ENCODE measurements at places on chromosomes 5 and 9.

- no peak for DNase-seq
Measured at GRCh38 chr9:125829743-125830142, 82.6 kb downstream of the PBX3 start.

GRCh38 chr5:126831156-126831555 is 54.2 kb downstream of the LMNB1 start:
- no peak for DNase-seq

- DNase-seq = no peak
Measured at GRCh38 chr9:27564670-27565069, 8.6 kb downstream of the C9orf72 start.

GRCh38 chr5:119344231-119344630 is 11.6 kb upstream of the TNFAIP8 start:
- no peak for DNase-seq

DNA sequence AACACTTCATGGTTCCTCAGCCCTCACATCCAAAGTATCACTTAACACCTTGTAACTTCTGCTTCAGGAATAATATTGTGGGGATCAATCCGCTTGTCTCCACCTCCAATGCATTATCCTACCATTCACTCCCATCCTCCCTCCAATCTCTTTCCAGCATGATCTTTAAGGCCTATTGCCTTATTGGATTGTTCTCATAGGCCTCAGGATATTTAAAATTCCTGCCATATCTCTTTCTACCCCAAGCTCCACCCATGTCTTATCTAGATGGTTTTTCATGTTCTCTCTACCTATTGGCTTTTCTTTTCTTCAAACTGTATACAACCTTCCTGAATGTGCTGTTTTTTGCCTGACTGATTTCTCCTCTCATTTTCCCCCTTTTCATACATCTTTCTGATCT is 7.2 kb downstream of the KDM4C start:
- peak; percentile 36 for DNase-seq

DNA sequence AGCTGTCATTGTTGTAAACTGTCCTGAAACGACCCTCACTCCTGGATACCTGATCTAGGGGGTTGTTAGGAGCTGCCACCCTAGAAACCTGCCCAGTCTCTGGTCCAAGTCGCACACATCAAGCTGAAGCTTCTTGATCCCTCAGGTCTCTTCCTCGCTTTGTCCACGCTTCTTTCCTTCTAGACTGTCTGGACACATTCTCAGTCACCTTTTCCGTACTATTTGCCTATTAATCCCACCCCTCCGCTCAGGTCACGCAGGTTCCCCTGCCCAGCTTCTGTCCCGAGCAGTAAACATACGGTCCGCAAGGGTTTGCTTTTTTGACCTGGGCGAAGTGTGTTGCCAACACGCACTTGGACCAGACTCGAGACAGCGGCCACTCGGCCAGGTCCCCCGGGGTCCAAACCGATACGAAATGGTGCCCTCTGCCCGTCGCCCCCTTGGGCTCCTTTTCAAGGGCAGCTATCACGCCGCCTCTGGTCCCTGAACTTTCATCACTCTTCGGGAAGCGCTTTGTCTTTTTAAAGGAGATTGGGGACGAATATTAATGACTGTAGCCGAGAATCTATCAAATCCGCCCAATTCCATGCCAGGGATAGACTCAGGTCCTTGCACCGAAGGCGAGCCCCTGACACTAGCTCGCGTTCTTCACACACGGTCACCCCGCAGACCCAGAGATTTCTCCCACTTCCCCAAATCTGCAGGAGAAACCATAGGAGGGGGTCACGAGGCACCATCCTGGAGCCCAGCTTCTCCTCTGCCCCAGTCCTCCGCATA is 814 bp downstream of the PLCXD3 start:
- peak; percentile 41 for DNase-seq

DNA sequence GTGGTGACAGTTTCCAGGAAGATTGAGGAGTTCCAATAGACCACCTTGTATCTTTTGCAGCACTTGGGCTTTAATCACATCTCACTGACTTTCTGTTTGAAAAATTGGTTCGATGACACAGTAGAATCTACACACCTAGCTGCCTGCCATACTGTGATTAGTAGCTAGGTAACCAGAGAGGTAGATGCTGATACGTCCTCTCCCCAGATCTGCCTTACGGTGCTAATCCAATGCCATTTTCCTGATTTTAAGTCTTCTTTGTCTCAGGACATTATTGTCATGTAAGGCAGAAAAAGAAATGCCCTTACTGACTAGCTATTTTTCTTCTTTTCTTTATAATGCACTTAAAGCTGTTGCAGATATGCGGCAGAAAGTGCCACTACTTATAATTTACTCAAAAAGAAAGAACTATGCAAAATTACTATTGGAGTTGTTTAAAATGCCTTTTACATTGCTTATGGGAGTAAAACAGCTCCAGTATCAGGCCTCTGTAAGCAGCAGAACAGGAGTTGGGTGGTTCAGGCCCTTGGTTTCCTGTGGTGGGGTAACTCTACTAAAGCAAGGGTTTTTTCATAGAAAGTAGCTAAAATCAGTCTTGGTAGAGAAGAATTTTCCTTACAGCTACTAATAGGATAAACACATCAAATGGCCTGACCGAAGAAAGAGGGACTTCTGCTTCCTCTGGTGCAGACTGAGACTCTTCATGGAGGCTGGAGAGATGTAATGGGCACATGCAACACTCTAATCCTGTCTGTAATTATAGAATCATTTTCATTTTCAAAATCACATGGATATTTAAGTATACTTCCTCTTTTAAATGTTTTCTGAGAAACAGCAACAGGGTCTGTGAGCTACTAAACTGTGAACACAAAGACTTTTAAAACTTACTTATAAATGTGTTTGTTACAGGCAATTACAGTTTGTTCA is 177.2 kb downstream of the MAPKAP1 start:
- peak; percentile 31 for DNase-seq

DNA sequence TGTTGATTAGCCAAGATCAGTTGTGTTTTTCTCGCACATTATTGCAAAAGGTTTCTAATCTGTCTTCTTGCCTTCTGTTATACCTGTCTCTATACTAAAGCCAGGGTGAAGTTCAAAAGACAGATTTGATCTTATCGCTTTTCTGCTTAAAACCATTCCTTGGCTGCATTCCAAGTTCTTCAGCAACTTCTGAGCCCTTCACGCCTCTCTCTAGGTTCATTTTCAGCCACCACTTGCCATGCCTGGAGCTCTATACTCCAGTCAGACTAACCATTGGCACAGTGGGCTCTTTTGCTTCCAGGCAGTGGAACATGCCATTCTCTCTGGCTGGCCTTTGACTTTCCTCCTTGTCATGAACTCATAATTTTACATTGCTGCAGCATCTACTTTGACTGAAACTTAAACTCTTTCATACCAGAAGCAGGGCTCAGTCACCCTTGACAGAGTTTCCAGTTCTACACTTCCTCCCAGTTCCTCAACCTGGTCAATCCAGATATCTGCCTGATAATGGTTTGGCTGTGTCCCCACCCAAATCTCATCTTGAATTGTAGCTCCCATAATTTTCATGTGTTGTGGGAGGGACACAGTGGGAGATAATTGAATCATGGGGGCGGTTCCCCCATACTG is 114.4 kb downstream of the SLC12A2 start:
- DNase-seq = no peak

DNA sequence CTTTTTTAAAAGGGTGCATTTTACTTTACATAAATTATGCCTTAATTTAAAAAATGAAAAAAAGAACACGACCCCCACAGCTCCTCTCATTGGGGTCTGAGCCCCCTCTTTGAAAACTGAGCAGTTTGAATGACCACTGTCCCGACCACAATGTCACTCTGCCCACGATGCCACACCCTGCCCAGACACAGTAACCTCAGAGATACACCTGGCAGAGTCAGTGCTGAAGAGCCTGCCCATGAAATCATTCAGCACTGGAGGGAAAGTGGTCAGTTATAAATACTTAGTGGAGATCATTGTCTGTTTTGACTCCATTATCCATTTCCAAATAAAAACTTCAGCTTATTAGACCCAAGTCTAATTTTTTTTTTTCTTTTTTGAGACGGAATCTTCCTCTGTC is 49.3 kb downstream of the DNAJC21 start:
- no peak for DNase-seq

GRCh38 chr5:174217527-174217926 is 172.0 kb downstream of the NSG2 start:
- DNase-seq = no peak

GRCh38 chr5:33340195-33340594 is 100.6 kb upstream of the TARS1 start:
- peak; percentile 76 for DNase-seq

DNA sequence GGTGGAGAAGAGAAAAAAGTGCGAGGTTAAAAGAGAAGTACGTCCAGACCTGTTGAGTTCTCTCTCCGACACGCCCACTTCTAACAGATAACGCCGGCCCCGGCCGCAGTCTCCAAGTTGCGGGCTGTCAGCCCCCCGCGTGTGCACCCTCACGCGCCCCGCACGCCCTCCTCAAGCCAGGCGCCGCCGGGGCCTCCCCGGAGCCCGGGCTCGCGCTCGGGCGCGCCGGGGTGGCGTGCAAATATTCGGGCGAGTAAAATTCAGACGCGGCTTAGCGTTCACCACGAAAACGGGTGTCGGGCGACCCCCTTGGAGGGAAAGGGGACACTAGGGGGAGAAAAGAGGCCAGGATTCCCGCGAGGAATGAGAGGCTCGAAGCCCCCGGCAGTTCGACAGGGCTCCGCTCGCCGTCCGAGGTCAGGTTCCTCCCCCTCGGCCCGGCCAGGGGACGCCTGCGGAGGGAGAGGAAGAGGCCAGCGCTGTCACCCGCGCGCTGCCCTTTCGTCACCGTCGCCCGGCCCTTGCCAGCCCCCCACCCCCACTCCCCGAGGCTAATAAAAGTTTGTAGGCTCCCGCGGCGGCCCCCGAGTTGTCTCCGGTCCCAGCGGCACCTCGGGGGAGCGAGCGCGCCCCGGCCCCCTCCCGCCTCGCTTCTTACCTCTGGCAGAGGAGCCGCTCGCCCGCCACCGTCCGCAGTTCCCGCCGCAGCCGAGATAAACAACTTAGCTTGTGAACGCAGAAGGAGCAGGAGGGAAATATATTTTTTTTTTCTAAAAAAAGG is 743 bp downstream of the NR3C1 start:
- DNase-seq = peak; percentile 74

- peak; percentile 80 for DNase-seq
Measured at GRCh38 chr9:136345281-136346156, 18.0 kb downstream of the DNLZ start.

- no peak for DNase-seq
Measured at GRCh38 chr5:98372351-98372750, 401.1 kb upstream of the RGMB start.

DNA sequence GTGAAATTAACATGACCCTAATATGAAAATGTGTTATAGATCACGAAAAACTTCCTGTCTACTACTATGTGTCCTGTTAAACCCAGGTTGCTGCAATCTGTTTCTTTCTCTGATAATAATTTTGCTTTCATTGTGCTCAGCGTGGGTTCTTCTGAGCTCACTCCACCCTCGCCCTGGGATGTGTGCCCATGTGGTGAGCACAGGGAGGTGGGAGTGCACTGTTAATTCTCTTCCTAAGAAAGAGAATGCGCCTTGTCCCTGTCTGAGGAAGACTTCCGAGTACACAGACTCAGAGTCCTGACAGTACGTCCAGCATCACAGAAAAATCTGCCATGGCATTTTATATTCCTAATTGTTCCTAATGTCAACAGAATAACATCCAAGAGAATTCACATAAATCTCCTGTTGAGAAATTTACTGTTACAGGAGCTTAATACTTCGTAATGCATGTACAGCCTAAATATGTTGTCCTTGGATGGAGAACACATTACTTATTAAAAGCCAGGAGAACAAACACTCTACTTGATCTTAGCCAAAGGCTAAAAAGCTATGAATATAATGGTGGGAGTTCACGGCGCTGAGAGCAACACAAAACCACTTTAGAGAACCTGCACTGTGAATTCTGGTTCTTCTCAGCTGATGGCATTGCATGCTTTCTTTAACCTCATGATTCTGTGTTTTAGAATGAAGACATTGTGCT is 102.6 kb downstream of the PDE4D start:
- no peak for DNase-seq

DNA sequence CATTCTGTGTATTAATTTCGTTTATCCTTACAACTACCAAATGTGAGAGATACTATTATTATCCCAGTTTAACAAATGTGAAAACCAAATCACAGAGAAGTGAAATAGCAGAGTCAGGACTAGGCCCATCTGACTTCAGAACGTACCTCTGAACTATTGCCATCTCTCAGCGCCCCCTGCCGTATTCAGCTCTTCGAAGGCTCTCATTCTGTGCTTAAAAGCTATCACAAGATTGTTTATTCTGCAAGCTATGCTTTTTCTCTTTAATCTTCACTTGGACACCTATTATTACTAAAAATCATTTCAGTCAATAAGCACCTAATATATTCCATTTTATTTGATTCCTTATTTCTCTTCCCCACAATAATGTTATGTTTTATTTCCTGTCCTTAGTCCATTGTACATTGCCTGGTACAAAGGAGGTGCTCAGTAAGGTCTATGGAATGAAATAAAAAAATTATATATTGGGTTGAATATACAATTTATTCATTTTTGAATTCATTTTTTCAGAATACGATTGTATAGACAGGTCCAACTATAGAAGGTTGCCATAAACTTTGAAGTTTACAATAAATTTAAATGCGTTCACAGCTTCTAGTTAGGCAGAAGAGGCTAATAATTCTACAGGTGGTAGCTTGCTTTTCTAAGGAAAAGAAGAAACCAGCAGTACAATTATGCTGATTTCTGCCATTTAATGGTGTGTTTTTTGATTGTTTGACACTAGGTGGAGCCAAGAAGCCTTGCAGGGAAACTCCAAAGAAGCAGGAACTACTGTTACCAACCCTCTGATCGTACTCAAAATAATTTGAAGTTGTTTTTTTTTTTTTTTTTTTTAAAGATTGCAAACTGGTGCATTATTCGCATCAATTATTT is 202.2 kb upstream of the DMRTA1 start:
- DNase-seq = peak; percentile 69

DNA sequence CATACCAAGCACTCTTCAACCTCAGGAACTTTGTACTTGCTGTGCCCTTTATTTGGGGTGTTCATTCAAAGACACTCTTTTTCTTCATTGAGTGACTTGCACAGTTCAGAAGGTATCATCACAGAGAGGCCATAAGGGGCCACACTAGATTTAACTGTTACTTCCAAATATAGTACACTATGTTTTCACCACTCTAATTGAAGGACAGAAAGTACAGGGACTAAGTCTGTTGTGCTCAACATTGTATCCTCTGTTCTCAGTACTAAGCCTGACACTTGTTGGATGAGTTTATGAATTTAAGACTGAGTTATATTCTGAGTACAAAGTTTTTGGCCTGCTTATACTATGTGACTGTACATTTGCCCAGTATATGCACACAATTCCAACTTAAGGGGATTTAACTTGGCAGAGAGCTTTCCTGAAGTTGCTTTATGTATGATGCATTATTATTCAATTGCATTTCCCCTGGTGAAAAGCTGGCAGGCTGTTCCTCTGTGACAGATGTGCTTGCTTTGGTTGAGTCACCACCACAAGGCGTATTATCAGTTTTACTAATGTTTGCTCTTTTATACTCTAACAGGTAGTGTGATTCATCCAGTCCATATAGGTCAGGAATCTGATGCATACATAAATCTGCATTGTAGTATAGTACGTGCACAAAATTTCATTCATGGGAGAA is 714.8 kb downstream of the TLR4 start:
- DNase-seq = no peak
